ENCODE measurements at places on chromosomes 7 and 10. TPM values are rescaled to one million over a fixed set of nuclear protein-coding genes. Genes with fewer than 3 reads are reported as not detected.
A peak's percentile ranks its signal among the peaks of the same experiment; 100 is the strongest.

DNA sequence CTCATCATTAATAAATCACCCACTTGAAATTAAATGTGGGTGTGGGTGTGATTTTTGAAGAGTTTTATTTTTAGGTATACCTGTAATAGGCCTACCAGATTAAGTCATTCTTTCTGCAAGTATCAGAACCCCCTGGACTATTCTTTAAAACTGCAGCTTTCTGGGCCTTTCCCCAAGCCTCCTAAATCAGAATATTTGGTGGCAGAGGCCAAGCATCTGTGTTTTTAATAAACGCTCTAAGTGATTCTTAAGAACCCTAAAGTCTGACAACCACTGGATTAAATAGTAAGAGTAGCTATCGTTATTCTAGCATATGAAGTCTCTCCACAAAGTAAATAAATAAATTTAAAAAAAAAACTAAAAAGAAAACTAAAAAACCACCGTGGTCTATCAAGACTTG is 703.0 kb upstream of the NRP1 start:
- H3K27ac ChIP-seq: no peak overlapping the region
- no peaks in the 10 kb centered on the region for H3K27me3 ChIP-seq
- no peaks in the 10 kb centered on the region for H3K36me3 ChIP-seq
- no peak for DNase-seq

- no peak for DNase-seq
- no peaks in the 10 kb centered on the region for H3K27me3 ChIP-seq
- no peaks in the 10 kb centered on the region for H3K4me1 ChIP-seq
- H3K27ac ChIP-seq: no peak overlapping the region
- H3K4me3 ChIP-seq: no peak overlapping the region
- no peaks in the 10 kb centered on the region for H3K36me3 ChIP-seq
These were observed 917.4 kb upstream of the POT1 start for GRCh38 chr7:125847055-125847454.

LLCFC1 gene
- total RNA-seq: not detected

DNA sequence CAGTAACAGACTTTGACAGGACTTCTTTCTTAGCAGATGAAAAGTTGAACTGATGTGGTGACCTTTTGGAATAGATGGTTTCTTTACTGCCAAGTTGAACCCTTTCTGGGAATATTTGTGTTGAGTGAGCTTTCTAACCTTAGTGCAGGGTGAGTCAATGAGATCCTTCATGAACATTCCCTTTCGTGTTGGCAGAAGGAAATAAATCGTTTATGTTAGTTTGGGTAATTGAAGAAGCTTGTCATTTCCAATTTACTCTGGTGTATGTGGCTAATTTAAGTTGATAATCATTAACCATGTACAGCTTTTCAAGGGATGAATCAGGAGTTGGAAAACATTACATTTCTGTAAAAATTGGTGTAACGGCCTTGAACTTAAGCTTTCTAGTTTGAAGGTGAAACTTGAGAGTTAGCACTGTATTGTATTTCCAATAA is 43.4 kb downstream of the PTTG1IP2 start:
- H3K4me1 ChIP-seq: no peaks in the 10 kb centered on the region
- no peak for DNase-seq
- no peak overlapping the region for H3K4me3 ChIP-seq
- no peak overlapping the region for H3K27ac ChIP-seq
- no peaks in the 10 kb centered on the region for H3K36me3 ChIP-seq

DNA sequence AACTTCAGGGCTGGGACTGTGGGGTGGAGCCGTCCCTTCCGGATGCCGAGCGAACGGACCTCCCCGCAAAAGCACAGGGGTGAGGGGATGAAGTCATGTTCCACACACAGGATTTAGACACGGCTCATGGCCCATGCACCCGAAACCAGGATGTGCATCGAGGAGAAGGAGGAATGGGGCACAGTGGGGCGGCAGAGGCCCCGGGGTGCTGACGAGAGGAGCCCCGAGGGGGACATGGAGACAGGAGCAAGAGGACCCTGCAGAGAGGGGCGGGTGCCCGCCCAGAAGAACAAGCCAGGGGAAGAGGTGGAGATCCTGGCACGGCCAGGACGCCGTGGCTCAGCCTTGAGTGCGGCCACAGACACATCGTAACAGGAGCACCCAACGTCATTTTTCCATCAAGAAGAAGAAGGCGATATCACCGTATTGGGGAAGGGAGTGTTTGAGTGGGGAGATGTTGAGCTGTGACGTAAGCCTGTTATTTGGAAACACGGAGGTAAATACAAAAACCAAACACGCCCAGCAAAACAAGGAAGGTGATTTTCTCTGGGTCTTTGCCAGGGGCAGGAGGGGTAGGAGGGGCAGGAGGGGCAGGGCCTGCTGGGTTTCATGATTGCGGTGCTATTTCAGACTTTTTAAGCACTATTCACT is 25.3 kb upstream of the FOXL3 start:
- H3K4me3 ChIP-seq: no peak overlapping the region
- DNase-seq: no peak
- H3K27me3 ChIP-seq: no peaks in the 10 kb centered on the region
- no peaks in the 10 kb centered on the region for H3K4me1 ChIP-seq
- H3K36me3 ChIP-seq: peaks cover 17% of the 10 kb centered on the region
- H3K27ac ChIP-seq: no peak overlapping the region

SPDYE6 gene
- not detected for total RNA-seq

- no peaks in the 10 kb centered on the region for H3K36me3 ChIP-seq
- H3K4me3 ChIP-seq: no peak overlapping the region
- no peaks in the 10 kb centered on the region for H3K27me3 ChIP-seq
- DNase-seq: no peak
- no peaks in the 10 kb centered on the region for H3K4me1 ChIP-seq
These were observed 18.7 kb upstream of the ARID5B start for GRCh38 chr10:61882621-61883370.

DNA sequence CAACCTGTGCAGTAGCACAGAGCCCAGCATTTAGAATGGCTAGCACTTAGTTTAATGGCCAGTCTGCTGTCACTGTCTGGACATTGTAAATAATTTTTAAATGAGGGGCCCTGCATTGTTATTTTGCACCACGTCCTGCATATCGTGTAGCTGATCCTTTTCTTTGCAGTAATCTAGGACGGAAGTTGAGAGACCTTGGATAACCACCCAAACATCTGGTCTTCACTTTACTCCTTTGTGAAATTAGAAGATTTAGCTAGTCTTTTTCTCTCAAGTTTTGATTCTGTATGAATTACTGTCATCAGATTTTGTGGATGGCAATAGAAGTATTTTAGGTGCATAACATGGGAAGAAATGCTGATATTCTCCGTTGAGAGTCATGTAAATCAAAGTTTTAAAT is 1.9 kb downstream of the MIOS start:
- no peaks in the 10 kb centered on the region for H3K4me1 ChIP-seq
- no peak overlapping the region for H3K27ac ChIP-seq
- DNase-seq: no peak
- H3K36me3 ChIP-seq: no peaks in the 10 kb centered on the region

DNA sequence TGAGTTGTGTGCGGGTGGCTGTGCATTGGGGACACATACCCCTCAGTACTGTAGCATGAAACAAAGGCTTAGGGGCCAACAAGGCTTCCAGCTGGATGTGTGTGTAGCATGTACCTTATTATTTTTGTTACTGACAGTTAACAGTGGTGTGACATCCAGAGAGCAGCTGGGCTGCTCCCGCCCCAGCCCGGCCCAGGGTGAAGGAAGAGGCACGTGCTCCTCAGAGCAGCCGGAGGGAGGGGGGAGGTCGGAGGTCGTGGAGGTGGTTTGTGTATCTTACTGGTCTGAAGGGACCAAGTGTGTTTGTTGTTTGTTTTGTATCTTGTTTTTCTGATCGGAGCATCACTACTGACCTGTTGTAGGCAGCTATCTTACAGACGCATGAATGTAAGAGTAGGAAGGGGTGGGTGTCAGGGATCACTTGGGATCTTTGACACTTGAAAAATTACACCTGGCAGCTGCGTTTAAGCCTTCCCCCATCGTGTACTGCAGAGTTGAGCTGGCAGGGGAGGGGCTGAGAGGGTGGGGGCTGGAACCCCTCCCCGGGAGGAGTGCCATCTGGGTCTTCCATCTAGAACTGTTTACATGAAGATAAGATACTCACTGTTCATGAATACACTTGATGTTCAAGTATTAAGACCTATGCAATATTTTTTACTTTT is 1.8 kb downstream of the DDIT4 start:
- no peaks in the 10 kb centered on the region for H3K27me3 ChIP-seq
- H3K4me1 ChIP-seq: no peaks in the 10 kb centered on the region
- H3K27ac ChIP-seq: peak overlapping the region; percentile 97
- no peak for DNase-seq

TRIM50 gene
- total RNA-seq: not detected

GRCh38 chr7:45021604-45022296 is 21.7 kb downstream of the CCM2 start:
- H3K4me3 ChIP-seq: no peak overlapping the region
- no peaks in the 10 kb centered on the region for H3K36me3 ChIP-seq
- no peaks in the 10 kb centered on the region for H3K4me1 ChIP-seq
- H3K27me3 ChIP-seq: no peaks in the 10 kb centered on the region

MICU1 gene
- 33.9 TPM for total RNA-seq

GRCh38 chr7:102396710-102397019 is 502 bp downstream of the PRKRIP1 start:
- DNase-seq: no peak
- H3K27me3 ChIP-seq: no peaks in the 10 kb centered on the region
- H3K4me1 ChIP-seq: peaks cover 12% of the 10 kb centered on the region
- H3K4me3 ChIP-seq: peak overlapping the region; percentile 89
- H3K36me3 ChIP-seq: peaks cover 6% of the 10 kb centered on the region

Data from sigmoid colon (tissue), 7 donors.